ENCODE measurements at places on chromosomes 4 and X.

DNA sequence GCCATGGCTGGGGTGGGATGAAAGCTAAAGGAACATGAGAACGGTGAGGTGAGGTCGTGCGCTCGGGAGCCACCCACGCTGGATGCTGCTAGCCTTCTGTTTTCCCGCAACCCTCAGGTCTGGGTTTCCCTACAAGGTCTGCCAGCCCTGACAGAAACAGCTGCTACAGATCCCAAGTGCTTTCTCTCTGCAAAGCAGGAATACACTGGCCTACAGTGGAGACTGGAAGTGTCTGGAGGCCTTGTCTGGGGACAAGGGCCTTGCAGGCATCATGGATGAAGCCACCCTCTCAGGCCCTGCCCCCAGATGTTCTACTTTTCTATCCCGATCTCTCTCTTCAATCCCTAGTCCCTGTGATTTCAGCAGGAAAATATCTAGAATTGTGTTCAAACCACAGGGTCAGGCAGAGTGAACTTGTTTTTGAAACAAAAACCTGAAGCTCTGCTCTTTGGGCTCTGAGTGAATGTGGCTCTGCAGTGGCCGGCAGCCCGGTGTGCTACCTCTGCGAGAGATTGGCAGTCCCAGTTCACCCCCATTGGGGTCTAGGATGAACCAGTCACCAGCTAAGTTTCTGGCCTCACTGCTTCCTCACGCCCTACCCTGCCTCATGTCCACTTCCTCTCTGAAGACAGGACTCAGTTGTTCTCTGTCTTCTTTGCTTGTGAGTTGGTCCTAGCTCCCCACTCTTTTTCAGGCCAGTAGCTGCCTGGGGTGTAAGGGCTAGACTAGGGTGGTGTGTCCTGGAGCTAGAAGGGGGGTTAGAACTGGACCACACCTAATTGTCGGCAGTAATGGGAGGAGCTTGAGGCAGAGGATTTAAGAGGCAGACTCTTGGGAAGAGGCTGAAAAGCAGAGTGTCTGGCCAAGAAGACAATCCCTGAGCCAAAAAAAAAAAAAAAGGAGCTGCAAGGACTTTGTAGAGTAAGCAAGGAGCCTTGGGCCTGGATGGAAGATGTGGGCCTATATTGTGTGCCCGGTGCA lies 89.6 kb downstream of the RTL5 start:
- DNase-seq: no peak

DNA sequence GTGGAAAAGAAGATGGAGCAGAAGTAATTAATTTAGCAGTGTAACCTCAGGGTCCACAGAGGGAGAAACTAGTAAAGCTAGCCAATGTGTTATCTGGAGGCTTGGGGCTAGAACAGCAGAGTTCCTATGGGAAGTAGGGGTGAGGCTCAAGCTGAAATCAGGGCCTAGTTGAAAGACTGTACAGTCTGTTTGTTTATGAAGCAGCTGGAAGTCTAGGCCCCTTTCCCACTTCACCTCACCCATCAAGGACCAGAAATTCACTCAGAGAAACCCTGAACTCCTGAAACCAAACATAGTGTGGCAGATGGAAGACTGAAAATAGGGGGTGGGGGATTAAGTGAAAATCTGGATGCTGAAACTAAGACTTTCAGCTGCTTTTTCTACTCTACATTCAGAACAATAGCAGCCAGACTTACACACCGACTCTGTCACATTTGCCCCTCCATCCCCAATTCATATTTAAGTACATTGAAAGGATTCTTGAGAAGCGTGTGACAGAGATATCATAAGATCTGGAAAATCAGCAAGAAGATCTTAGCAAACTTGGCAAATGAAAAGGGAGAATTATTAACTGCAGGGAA lies 32.6 kb upstream of the FAM241A start:
- no peak for DNase-seq

DNA sequence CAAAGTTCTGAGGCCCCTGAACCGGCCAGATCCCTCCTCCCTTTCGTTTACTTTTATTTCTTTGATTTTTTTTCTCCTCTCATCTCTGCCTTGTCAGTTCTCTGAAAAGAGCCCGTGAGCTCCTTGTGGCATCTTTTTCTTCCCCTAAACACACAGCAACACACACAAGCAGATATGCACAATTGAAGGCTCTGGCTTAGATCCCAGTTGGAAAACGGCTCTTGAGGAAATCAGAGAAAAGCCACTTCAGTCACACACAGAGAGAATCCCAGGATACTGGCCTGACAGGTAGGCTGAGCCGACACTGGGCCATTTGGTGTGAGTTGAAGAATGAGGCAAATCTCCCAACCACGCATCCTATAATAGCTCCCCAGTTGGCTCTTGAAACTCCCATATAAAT lies 12.9 kb downstream of the DIPK2B start:
- DNase-seq: no peak

- DNase-seq: no peak
These were observed 21.7 kb upstream of the SEC24B start for GRCh38 chr4:109411964-109412363.

- no peak for DNase-seq
These were observed 52.9 kb downstream of the NSG1 start for GRCh38 chr4:4439782-4440181.

DNA sequence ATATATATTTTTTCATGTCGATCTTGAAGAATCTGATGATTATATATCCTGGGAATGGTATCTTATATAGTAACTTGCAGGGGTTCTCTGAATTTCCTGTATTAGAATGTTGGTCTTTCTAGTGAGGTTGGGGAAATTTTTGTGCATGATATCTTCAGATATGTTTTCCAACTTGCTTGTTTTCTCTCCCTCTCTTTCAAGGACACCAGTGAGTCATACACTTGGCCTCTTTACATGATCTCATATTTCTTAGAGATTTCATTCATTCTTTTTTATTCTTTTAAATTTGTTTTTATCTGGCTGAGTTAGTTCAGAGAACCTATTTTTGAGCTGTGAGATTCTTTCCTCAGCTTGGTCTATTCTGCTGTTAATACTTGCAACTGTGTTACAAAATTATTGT lies 27.2 kb upstream of the C4orf17 start:
- DNase-seq: no peak
